Breast epithelium (tissue), 4 donors: ENCODE measurements at places on chromosomes 16 and 17.

DNA sequence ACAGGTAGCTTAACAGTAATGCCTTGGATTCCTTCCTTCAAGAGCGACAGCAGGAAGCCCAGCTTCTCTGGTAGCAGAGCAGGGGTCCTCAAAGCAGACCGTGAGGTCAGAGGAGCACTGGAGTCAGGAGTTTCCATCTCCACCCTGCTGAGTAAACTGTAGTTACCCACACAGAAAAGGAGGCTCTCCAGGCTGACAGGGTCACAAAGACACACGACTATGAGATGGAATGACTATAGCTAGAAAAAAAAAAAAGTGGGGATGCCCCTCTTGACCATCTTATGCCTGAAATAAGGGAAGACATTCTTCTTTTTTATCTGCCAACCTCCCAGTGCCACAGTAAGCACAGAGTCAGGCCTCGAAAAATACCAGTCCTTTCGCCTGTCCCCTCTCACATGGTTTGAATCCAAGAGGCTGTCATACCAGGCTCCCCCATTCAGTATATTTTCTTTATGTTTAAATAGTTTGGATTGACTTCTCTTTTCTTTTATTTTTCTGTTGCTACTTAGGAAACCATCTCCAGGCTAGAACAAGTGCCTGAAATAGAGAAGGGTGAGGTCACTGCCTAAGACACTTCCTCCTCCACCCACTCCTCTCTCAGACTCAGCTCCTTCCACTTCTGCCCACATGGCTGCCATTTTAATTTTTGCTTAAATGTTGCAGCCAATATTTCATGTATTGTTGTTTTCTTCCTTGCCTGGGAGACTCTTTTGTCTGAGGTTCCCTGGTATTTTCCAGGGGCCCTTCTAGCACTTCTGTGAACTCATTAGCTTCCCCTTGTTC is 707.4 kb downstream of the MAF start:
- H3K27me3 ChIP-seq: no peaks in the 10 kb centered on the region
- no peaks in the 10 kb centered on the region for H3K36me3 ChIP-seq
- no peak overlapping the region for H3K4me3 ChIP-seq

GRCh38 chr17:57182621-57183020 is 73.7 kb upstream of the MSI2 start:
- H3K36me3 ChIP-seq: no peaks in the 10 kb centered on the region
- H3K27ac ChIP-seq: no peak overlapping the region
- no peaks in the 10 kb centered on the region for H3K27me3 ChIP-seq
- no peak overlapping the region for H3K4me3 ChIP-seq

DNA sequence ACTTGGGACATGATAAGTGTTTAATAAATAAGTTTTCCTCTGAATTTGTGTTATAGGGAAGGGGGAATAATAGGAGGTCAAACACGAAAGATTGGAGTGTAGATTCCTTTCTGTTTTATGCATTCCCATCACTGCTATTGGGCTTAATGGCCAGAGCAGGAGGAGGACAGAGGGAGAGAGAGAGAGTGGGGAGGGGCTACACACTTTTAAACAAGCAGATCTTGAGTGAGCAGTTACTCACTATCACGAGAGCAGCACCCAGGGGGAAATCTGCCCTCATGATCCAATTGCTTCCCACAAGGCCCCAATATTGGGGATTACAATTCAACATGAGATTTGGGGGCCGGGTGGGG is 505.0 kb downstream of the GRIN2A start:
- DNase-seq: no peak
- H3K4me3 ChIP-seq: no peak overlapping the region
- no peaks in the 10 kb centered on the region for H3K36me3 ChIP-seq
- no peak overlapping the region for H3K27ac ChIP-seq

GRCh38 chr17:49821916-49822315 is 26.0 kb downstream of the TAC4 start:
- H3K4me1 ChIP-seq: no peaks in the 10 kb centered on the region
- no peak for DNase-seq
- H3K27me3 ChIP-seq: no peaks in the 10 kb centered on the region
- H3K36me3 ChIP-seq: no peaks in the 10 kb centered on the region

DNA sequence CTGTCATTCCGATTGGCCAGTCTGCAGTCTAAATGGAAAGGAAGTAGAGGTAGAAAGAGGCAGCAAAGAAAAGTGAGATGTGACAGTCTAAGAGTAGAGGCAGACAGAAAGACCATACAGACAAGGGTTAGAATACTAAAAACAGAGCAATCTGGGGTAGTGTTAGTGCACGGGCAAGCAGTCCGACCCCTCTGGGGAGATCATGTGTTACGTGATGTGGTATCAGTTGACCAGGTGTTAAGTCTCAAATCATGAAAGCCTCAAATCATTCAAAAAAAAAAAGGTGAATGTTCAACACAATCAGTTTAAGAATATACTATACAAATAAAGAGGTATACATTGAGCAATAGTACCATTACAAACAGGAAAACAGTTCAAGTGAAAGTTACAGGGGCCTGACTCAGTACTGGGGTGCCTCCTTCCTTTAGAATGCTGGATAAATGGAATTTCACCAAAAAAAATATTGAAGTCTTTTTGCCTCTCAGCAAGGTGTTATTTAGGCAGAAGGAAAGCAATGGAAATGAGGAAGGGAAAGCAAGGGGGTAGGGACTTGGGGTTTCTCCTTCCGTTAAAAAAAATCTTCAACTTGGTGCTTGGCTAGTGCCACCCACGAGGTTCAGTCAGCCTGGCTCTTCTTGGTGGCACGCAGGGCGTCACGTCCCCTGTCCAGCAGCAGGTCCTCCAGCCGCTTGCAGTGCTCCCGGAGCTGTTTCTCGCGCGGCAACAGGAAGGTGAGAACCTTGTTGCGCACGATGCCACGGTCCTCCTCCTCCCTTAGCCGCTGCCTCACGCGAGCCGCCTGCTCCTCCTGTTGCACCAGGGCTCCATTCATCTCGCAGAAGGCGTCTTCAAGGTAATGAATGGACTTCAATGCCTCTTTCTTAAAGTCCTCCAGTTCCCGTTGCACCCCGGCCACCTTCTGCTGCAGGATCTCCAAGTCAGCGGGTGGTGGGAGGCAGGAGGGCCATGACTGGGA is 616 bp downstream of the CCDC182 start:
- no peak overlapping the region for H3K27ac ChIP-seq
- H3K4me1 ChIP-seq: no peaks in the 10 kb centered on the region
- H3K36me3 ChIP-seq: no peaks in the 10 kb centered on the region
- no peak for DNase-seq
- H3K27me3 ChIP-seq: no peaks in the 10 kb centered on the region

DNA sequence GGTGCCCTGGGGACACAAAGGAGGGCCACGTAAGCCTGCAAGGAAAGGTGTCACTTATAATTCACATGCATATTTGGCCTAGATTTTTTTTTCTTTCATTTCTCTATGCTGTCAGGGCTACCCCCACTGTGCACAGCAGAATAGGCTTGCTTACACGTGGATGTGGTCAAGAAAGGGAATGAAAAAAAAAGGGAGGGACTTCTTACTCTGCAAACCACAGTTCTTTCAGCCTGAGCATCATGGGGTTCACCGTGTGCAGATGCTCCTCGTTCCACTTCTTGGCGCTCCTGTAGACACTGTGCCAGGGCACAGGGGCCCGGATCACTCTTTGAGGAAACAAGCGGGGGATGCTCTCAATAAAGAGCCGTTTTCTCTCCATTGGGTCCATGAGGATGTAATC is 16.6 kb downstream of the DNAH3 start:
- no peaks in the 10 kb centered on the region for H3K27me3 ChIP-seq
- no peaks in the 10 kb centered on the region for H3K4me1 ChIP-seq
- DNase-seq: no peak
- no peaks in the 10 kb centered on the region for H3K36me3 ChIP-seq
- H3K27ac ChIP-seq: no peak overlapping the region
- H3K4me3 ChIP-seq: no peak overlapping the region
